Hypothalamus (tissue), 51 donors: ENCODE measurements at places on chromosomes 2 and 18.

DNA sequence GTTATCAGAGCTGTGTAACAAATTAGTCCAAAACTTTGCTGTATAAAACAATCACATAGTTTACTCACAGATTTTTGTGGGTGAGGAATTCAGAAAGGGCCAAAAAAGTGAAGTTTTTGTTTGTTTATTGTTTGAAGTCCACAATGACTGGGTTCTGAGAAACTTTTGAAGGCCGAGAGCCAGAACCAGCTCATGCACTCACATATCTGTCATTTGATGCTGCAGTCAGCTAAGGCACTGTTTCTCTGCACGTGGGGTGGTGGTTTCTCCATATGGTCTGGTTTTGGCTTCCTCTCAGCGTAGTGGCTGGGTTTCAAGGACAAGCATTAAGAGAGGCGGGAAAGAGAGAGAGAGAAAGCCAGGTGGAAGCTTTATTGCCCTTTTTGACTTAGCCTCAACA lies 131.8 kb downstream of the TWIST2 start:
- no peak for DNase-seq

DNA sequence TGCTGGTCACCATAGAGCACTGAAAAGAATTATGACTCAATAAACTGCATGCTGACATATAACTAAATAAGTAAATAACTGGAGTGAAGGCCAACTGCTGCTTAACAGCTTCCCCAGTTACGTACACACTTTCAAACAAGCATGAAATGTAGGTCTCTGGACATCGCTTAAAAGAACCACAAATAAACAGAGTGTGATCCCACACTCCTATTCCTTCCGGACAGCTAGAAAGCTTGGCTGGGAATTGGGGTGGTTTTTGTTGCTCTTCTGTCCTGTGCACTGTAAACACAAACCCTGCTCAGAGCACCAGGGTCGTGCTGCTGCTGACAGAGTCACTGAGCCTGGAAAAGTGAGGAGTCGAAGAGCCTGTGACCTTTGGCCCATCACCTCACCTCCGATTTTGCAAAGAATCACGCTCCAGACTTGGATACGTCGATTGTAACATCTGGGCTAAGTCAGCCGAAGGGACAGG lies 162.7 kb upstream of the NT5C1B start:
- no peak for DNase-seq

- peak; percentile 57 for DNase-seq
These were observed 61.4 kb upstream of the RTN4 start for GRCh38 chr2:55111570-55112228.

DNA sequence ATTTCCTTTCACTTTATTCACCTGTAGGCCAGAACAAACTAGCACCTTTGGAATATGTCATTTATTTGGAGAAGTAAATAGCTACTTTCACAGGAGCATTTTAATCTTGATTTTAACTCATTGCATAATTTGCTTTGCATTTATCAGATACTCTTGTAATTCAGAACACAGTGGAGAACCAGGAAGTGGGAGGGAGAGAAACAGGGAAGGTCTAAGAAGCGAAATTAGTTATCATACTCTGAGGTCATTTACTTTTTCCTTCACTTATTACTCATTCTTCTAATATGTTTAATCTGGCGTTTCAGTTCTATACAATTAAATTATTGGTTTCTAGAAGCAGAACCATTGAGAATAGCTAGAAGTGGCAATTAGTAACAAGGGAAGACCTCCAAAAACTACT lies 20.7 kb downstream of the RBM44 start:
- DNase-seq, result no peak

DNA sequence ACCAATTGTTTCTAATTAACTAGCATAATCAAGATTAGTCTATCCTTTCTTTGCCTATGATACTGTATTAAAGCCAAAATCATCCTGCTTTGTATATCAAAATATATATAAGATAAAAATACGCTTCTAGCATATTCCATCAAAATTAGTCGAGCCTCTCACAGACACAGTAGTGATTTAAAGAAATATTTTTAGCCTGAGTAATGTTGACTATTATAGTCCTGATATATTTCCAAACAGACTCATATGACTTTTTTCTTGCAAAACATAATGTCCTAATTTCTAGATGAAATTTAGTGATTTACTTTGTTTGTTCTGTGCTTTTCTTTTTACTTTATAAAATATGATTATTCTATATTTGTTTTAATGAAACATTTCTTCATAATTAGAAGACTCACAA lies 30.9 kb downstream of the FAP start:
- DNase-seq, result no peak

DNA sequence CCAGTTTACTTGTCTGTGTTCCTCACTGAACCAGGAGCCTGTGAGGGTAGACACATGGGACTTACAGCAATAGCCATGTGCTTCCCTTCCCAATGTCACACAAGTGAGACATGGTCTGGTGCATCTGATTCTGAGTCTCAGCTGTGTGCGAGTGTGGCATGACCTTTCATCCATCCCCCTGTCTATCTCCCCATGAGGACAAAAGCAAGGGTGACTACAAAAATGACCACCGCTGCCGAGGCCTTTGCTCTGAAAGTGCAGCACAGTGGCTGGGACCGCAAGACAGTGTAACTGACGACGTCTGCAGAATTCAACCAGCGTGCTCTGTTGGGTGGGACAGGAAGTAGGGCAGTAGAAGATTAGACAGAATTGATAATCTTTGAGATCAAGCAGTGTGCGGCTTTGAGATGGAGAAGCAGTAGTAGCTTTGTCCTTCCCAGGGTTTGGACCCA lies 50.5 kb downstream of the RAB31 start:
- no peak for DNase-seq

GRCh38 chr2:191739194-191739593 lies 61.3 kb downstream of the NABP1 start:
- DNase-seq, result no peak

DNA sequence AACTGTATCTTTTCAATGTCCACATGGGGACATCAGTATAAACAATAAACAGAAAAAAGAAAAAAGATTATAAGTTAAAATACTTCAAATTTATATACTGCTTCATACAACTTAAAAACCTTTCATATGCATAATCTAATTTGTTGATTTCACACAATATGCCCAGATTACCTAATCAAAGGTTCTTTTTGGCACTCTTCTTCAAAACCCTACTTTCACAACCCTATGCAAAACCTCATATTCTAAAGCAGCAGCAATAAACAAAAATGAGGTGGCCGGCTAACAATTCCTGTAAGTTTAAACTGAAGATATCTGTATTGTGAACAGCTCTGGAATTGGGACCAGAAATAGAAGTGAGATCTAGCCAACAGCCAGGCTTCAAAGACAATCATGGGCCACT lies 28.6 kb downstream of the STK17B start:
- DNase-seq, result no peak
